Stimulated activated CD4-positive, alpha-beta T cell treated with anti-CD3 and anti-CD28 coated beads, TNF-alpha, amount 100 ng/mL, for 24 hours (primary cell): ENCODE measurements at places on chromosomes 1 and 21.

DNA sequence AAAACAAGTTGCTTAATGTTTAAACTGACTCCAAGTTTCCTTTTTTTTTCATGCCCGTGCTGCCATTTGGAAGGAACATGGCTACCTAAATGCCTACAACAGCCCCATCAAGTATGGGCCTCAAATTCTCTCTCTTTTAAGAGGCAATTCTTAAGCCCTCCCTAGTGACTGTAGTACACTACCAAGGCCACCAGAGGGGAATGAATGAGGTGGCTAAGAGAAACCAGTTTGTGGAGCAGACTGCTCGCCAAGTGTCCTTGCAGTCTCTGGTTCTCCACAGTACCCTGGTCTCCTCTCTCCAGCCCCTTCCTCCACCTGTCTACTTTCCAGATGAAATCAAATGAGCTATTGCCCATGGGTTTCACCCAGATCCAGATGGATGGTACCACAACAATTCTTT, 1809.6 kb downstream of the BRINP3 start:
- DNase-seq = no peak

DNA sequence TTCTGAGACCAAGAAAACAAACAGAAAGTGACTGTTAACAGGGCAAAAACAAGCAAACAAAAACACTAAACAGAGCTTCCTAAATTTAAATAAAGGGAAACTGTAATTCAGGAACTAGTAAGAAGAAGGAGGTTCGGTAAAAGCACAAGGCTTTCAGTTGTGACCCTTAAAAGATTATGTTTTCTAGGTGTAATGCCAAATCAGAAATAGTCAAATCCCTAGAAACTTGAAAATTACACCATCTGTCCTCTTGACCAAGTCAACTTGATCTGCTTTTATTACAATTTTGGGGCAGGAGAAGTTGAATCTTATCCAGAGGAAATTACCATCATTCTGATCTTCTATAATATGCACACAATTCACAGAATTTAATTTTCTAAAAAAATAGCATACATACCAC, 754.0 kb upstream of the ADGRL4 start:
- DNase-seq = no peak

GRCh38 chr21:32907521-32907920, 118.2 kb upstream of the OLIG2 start:
- DNase-seq = no peak

DNA sequence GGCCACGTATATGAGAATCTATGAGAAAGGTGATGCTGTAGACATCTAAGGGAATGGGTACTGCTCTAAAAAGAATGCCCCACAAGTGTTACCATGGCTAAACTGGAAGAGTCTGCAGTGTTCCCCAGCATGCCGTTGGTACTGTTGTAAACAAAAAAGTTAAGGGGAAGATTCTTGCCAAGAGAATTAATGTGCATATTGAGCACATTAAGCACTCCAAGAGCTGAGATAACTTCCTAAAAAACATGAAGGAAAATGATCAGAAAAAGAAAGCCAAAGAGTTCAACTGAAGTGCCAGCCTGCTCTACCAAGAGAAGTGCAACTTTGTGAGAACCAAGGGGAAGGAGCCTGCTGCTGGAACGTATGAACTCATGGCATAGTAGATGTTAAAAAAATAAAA, 40.8 kb downstream of the PLPP3 start:
- DNase-seq = no peak

DNA sequence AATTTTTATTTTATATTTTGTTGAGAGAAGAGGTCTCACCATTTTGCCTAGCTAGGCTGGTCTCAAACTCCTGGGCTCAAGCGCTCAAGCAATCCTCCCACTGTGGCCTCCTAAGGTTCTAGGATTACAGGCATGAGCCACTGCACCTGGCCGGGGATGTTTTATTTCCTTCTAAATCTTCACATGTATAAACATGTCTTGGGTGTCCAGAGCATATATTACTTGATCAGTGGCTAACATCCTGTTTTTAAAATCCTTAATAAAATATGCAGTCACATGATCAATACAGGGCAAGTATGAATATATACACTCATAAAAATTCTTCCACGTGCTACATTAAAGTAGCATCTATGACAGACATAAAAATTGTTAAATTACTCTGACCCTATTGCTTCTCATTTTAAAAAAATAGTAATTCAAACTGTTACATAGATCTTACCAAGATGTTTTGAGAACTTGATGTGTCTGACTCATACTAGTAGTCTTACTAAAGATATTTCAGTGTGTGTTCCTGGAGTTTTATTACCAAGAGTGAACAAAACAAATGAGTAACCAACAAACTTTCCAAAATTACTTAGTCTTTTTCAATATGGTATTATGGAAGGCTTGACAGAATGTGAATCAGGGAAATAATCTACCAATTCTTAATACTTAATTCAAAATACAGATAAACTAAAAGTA, 222.5 kb downstream of the SLC45A1 start:
- no peak for DNase-seq

- no peak for DNase-seq
These were observed 3.1 kb downstream of the CHD1L start for GRCh38 chr1:147245586-147246021.

DNA sequence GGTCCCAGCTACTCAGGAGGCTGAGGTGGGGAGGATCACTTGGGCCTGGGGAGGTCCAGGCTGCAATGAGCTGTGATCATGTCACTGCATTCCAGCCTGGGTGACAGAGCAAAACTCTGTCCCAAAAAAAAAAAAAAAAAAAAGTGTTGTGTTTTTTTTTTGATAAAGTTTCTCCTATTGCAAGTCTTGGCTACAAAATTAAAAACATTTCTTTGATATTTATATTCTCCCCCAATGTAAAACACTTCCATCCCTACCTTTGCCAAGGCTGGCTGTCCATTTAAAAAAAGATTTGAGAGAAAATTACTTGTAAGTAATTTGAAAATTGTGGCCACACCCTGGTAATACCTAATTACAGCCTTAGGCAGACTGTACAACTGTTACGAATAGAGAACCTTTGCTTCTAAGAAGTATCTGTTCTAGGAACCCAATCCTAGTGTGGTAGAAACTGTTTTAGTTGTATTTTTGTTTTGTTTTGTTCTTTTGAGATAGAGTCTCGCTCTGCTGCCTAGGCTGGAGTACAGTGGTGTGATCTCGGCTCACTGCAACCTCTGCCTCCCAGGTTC, 11.2 kb downstream of the ZNF436 start:
- DNase-seq = no peak

DNA sequence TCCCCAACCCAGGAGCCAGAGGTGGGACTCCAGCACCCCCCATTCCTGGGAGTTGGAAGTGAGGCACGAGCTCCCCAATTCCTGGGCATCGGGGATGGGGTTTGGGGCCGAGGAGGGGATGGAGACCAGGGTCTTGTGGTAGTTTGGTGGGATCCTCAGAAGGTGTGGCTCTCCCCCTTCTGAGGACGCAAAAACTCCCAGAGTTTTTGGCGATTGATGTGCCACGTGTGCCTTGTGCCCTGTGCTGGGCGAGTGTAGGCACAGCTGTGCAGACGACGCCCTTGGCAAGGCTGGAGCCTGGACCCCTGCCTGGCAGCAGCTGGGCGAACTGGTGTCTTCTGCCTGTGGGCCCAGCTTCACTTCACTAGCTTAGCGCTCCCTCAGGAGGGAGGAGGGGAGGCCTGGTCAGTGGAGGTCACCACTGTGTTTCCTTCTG, 2.6 kb downstream of the GUK1 start:
- no peak for DNase-seq

DNA sequence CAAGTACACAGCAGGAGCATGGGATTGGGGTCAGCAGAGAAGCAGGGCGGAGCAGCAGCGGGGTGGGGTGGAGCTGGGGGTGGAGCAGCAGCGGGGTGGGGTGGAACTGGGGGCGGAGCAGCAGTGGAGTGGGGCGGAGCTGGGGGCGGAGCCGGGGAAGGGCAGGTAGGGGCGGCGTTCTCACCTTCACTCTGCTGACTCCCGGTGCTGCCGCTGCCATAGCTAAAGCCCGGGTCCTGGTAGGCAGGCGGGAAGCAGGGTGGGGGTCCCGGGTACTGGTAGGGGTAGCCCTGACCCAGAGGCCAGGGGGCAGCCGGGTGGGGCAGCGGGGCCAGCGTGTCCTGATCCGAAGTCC, 6.7 kb downstream of the TAS1R3 start:
- no peak for DNase-seq

DNA sequence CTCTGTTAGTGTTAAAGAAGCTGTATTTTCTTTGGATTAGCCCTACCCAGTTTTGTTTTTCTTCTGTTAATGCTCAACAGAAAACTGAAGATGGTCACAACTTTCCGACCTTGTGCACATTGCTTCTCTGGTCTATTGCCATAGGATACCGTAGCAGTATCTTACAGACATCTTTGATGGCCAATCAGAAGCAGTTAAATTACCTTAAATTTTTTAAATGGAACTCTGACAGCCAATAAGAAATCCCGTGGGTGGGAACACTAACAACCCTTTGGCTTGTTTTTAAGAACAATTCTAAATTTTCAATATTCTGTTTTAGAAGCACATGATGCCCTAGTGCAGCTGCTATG, 17.2 kb downstream of the NFYC start:
- DNase-seq = no peak

DNA sequence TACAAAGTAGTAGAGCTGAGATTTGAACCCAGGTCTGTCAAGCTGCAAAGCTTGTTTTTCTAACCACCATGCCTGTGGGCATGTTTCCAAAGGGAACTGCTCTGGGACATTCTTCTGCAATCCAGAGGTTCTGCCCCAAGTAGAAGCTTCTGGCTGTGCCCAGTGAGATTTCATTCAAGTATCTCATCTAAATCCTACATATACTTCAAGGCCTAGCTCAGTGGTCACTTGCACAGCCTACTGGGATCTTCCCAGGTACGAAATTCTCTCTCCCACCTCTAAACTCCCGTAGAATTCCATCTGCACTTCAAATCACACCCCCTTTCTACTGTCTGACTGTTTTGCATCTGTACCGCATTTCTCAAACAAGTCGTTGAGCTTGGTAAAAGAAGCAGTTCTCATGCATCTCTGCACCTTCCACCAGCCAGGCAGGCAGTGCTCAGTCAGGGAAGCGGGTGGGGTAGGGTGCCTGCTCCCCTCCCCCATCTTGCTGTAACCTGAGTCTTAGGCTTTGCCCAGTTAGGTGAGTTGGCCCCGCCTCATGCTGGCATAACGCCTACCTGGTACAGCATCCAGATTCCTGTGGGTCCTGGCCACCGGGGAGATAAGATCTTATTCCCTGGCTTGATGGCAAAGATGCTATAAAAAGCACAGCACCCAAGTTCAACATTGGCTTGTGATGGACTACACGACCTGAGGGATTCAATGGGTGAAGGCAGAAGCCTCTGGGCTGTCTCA, 13.5 kb downstream of the SLC9A1 start:
- DNase-seq = no peak

GRCh38 chr21:25362375-25363267, 244.7 kb downstream of the MRPL39 start:
- no peak for DNase-seq

GRCh38 chr1:51203121-51203873, 32.8 kb upstream of the RNF11 start:
- DNase-seq = no peak

DNA sequence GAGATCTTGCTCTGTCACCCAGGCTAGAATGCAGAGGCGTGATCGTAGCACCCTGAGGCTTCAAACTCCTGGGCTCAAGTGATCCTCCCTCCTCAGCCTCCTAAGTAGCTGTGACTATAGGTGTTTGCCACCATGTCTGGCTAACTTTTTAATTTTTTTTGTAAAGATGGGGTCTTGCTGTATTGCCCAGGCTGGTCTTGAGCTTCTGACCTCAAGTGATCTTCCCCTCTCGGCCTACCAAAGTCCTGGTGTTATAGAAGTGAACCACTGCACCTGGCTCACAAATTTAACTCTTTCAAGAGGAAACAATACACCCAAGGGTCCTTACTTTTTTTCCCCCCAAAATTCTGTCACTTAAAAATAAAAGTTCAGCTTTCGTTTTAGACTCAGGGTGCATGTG, 62.3 kb downstream of the GALNT2 start:
- no peak for DNase-seq

- no peak for DNase-seq
These were observed 21.0 kb downstream of the XPR1 start for GRCh38 chr1:180652792-180653191.

GRCh38 chr1:41830726-41831125, 88.0 kb downstream of the HIVEP3 start:
- no peak for DNase-seq

GRCh38 chr1:204191456-204191855, 4.8 kb downstream of the KISS1 start:
- DNase-seq = no peak

DNA sequence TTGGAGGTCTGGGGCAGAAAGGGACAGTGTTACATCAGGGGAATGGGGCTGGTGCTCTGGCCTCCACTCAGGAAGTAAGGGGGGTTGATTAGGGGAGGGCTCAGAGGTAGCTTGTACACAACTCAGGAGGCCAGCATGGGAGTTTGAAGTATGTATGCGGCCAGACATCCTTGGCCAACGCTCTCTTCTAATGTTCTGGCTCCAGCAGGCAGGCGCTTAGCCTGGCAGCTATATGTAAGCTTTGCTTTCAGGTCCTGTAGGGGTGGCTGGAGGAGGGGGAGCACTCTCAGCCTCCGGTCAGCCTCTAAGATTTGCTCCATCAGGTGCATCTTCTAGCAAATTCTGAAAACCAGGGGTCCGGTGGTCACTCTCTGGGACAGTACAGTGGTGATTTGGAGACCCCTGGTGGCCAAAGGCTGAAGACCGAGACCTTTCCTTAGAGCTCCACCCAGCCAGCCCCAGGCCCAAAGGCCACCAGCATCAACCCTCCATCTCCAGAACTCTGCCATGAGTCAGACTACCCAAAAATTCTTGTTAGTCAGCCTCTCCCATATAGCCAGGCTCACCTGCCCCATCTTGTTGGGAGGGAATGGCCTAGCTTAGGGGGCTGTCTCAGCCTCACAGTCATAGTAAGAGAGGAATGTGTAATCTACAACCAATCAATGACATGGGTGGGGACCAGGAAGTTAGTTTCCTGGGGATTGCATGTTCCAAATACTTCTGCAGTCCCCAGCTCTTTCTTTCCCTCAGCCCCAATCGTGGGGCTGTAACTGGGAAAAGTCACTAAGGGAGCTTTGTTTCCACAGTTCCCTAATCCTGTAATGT, 9.7 kb upstream of the COL8A2 start:
- DNase-seq = no peak

DNA sequence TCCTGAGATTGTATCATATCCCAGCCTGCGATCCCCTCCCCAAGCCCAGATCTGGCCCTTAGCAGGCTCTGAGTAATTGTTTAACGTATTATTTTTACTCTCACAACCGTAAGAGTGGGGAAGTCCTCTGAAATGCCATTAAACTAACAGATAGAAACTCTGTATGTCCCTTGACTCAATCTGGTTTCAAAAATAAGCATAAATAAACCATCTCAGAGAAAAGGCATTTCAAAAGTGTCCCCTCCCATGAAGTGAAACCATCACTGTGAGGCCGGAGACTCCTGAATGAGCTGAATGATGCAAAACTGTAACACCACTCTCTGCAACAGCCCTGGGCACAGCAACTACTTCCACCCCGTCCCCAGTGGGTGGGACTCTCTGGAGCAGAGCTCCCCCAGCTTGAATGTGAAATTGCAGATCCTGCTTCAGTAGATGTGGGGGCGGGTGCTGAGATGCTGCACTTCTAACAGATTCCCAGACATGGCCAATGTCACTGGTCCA, 104.1 kb downstream of the SYF2 start:
- DNase-seq = no peak
